ENCODE measurements at places on chromosomes 2 and 18.

DNA sequence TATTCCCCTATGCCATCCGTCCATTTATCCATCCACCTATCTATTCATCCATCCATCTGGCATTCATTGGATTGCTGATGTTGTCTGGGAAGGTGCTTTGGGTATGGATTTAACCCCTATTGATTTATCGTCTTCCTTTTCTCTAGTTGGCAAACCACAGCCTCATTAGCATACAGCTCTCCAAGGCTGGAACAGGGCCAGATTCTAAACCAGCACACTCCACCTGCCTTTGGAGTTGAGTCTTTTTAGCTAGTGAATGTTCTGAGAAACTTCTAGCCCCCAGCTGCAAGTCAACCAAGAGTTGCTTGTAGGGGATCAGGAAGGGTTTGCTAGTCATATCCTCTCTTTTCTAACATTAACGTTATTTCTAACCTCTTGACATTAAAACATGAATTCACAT is 90.7 kb downstream of the NRP2 start:
- no peak for DNase-seq

DNA sequence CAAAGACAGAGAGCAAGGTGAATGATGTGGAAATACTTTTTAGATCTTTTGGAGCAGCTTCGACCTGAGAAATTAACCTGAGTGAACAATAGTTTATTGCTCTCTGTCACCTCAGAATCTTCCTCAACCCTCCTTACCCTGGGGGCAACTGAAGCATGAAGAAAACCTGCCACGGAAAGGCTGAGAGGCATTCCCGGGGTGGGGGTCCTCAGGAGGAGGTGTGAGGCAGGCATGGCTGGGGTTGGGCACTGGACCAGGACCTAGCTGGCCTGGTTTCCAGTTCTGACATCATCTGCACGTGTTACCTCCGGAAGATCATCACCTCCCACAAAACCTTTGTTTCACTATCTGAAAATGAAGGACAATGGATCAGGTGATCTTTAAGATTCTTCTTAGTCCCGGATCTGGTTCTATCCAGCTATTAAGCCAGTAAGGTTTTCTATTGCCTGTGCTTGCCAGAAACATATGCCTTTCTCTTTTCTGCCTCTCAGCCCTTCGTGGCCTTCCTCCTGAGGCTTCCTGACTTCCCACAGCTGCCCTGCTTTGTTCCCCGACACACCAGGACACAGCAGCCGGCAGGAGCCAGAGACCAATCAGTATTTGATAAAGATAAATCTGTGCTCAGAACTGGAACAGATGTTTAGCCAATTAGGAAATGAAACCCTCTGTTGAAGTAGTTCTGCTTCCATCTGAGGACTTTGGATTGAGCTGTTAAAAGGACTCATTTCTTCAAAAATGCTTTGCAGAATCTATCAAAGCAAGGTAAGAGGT is 232.5 kb downstream of the TDRD15 start:
- DNase-seq: peak; percentile 16

DNA sequence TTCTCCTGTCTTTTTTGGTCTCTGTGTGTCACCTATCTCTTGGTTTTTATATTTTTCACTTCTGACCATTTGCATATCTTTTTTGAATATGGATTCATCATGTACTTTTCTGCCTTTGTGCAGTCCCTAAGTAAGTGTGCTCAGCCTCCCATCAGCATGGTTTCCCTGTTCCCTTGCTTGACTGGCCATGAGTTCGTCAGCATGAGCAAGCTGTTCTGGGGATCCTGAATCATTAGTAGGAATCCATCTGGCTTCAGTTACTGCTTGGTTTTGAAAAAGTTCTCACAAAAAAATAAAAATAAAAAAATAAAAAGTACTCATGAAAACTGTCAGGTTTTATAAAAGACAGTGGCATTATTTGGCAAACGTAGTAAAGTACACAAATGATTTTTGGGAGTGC is 144.1 kb downstream of the NCOA1 start:
- DNase-seq: peak; percentile 45

DNA sequence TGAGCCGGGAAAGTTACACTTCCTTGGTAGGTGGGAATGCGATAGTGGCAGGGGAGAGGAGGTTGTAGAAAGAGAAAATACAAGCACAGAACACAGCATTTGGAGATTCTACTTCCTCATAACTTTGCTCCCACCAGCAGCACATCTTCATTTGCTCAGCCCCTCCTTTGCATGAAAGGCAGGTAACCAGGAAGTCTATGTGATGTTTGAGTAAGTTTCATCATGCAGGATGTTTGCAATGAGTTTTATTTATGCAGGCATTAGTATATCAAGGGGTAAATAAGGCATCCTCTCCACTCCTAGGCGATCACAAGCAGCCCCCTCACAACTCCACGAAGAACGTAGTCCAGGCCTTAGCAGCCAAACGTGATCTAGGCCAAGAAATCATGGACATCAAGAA is 5.0 kb downstream of the RNF152 start:
- DNase-seq: peak; percentile 42

DNA sequence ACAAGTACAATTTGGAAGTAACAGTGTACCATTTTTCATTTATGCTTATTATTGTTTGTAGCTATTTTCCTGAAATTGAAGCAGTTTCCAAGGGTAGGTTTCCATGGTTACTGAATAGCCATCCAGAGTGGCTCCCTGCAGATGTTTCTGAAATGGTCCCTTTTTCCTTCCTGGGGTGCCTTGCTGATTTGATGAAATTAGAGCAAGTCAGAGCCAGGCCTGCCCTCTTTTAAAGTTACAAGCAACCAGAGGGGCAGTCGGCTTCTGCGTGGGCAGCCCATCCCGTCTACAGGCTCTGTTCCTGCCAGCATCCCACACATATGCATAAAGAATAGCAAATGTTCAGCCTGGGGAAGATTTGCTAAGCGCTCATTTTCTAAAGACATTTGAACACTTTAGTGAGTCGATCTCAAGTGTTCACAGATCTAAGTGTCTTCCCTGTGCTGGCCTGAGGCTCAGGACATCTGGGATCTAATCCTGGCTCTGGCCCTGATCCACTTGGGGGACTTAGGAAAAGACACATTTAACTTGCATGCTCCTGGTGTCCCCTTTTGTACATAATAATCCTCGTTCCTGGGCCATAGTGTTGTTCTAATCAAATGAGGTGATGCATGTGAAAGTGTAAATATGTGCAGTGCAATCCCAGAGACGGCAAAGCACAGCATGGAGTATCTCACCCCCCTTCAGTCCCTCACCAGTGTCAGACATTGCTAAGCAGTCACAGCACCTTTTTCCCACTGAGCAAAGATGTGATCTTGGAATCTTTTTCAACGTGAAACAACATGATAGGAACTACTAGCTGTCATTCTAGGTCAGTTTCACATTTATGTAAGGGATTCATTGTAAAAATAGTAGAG is 92.2 kb downstream of the STPG4 start:
- DNase-seq: no peak

DNA sequence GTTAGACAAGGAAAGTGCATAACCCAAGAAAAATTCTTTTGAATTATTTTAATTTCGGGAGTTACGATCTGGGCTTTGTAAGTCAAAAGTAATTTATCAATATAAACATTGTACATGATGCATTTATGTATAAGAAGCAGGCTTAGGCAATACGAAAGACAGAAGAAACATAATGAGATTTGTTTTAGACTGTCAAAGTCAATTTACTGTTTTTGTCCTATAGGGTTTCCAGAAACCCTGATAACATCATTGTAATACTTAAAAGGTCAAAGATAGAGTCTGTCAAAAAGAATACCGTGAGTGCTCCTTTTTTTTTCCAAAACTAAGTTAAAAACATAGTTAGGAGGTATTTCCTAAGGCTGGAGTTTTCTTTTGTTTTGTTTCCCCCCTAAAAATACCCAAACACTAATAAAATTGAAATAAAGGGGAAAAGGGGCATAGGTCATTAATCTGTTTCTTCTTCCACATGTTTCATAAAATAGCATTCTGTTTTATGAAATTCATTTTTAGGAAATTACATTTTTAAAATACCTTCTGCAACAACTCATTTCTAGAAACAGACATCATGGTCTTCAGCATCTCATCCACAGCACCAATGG is 16.1 kb downstream of the C1D start:
- DNase-seq: no peak

- no peak for DNase-seq
These were observed 2.9 kb downstream of the GNLY start for GRCh38 chr2:85697096-85697495.

Data from kidney tubule cell (primary cell).